ENCODE measurements at places on chromosomes 6 and 20. TPM values are rescaled to one million over a fixed set of nuclear protein-coding genes. Genes with fewer than 3 reads are reported as not detected.

EPPIN gene
- total RNA-seq, result not detected

DNA sequence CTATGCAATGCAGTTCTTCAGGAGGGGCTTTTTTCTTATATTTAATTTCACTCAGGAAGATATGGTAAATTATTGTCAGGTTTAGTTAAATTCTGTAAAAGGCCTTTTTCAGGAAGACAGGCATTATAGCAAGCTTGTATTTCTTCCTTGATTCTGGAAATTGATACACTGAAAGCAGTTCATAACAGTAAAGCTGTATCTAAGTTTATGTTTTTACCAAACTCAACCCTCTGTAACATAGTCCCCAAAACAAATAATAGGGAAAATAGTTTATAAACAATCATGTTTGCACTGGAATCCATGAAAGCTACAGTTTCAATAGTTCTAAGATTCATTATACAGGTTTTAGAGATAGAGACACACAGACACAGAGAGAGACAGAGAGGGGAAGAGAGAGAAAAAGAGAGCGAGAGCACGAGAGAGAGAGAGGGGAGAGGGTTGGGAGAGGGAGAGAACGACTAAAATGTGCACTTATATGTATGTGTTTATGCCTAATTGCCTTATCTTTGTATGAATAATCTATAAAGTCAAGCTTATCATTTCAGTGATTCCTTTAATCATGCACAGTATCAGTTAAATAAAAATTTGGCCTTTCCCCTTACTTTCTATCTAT lies 454.4 kb downstream of the RFPL4B start:
- no peak for DNase-seq

DNA sequence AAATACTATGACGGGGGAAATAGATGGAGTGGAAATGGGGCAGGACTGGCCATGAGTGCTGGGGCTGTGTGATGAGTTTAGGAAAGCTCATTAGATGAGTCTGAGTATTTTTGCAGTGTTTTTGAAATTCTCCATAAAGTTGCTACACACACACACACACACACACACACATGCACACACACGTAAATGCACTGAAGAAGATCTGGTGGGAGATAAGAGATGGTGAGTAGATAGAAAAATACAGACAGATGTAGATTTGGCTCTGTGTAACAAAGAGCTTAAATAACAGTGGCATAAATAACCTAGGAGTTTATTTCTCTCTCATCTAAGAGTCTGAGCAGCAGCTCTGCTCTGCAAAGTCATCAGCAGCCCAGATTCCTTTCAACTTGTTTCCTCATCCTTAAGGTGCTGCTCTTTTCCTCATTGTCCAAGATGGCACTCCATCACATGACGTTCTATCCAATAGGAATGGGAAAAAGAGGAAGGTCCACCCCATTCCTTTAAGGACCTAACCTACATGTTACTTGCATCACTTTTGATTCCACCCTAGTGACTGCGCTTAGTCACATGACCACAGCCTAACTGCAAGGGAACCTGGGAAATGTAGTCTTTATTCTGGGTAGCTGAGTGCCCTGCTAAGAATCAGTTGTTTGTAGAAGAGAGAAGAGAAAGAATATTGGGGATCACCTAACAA lies 76.4 kb downstream of the EYA2 start:
- DNase-seq, result no peak

DNA sequence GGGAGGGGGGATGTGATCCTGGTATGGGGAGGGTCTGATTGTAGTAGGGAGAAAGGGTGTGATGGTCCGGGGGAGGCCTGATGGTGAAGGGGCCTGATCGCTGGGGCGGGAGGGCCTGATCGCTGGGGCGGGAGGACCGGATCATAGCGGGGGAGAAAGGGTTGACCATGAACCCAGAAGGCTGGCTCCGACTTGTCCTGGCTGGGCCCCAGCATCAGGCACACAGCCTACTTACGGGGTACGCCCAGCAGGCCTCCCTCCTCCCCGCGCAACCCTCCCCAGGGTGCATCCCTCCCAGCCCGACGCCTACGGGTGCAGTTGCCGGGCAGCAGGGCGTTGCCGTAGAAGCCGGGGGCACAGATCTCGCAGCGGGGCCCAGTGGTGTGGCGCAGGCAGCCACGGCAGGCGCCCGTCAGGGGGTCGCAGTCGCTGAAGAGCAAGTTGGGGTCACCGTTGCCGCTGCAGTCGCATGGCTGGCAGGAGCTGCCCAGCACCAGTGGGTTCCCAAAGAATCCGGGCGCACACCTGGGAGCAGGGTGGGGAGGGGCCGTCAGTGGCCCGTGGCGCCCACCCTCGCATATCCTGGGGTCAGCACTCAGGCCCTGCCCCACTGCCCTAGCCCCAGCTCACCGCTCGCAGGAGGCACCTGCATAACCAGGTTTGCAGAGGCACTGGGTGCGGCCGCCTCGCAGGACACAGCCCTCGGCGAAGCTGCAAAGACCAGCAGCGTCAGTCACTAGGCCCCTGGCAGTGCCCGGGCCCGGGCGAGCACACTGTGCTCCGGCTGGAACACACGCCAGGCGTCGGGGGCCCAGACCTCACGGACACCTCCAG lies 20.6 kb downstream of the ADRM1 start:
- no peak for DNase-seq

PKIB gene
- 0.81 TPM for total RNA-seq

MUC21 gene
- not detected for total RNA-seq

DSP gene
- total RNA-seq, result 0.02 TPM

All from activated B cell treated with CpG ODN at 0.5 μM for 24 hours (primary cell).